PC-3 (cell line): ENCODE measurements at places on chromosomes 16 and 17.

DNA sequence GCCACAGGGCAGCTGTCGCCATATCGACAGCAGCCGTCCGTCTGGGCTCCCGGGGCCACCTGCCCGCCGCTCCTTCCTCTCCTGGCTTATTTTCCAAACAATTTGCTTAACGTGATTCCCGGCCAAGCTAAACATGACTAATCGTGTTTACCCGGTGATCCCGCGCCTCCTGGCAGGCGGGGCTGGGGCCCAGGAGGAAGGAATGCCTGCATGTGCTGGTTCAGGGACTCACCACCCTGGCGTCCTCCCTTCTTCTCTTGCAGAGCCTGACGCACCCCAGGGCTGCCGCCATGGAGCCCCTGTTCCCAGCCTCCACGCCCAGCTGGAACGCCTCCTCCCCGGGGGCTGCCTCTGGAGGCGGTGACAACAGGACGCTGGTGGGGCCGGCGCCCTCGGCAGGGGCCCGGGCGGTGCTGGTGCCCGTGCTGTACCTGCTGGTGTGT lies 6.1 kb downstream of the SSTR5 start:
- H3K27ac ChIP-seq = no peak overlapping the region
- H3K36me3 ChIP-seq = no peaks in the 10 kb centered on the region
- H3K27me3 ChIP-seq = no peaks in the 10 kb centered on the region
- peak overlapping the region; percentile 46; the same call in 1 of the 2 replicates for H3K4me3 ChIP-seq

DNA sequence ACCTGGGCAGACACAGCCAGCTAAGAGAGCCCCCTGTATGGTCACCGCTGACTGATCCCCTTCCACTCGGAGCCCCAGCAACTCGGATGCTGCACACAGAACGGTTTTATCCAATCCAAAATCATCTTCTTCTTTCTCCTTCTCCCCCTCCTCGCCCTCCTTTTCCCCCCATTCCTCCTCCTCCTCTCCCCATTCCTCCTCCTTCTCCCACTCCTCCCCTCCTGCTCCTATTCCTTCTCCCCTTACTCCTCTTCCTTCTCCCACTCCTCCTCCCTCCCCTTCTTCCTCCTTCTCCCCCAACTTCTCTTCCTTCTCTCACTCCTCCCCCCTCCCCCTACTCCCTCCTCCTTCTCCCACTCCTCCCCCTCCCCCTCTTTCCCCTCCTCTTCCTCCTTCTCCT lies 30.4 kb upstream of the MEAK7 start:
- no peaks in the 10 kb centered on the region for H3K27me3 ChIP-seq
- no peaks in the 10 kb centered on the region for H3K4me1 ChIP-seq
- no peak for DNase-seq
- H3K27ac ChIP-seq = no peak overlapping the region
- H3K4me3 ChIP-seq = no peak overlapping the region

- H3K4me1 ChIP-seq = 0 out of 2 replicates have a peak, but pooled peaks cover 3% of the 10 kb centered on the region
- no peaks in the 10 kb centered on the region for H3K27me3 ChIP-seq
- no peak overlapping the region for H3K27ac ChIP-seq
- no peaks in the 10 kb centered on the region for H3K36me3 ChIP-seq
- DNase-seq = peak; percentile 10
Observed at GRCh38 chr17:29835435-29836351, 94.3 kb downstream of the SSH2 start.

GRCh38 chr17:3818786-3819185 lies 17.8 kb upstream of the ITGAE start:
- peaks cover 26% of the 10 kb centered on the region for H3K36me3 ChIP-seq
- H3K4me1 ChIP-seq = 0 out of 2 replicates have a peak, but pooled peaks cover 8% of the 10 kb centered on the region
- H3K27me3 ChIP-seq = no peaks in the 10 kb centered on the region

DNA sequence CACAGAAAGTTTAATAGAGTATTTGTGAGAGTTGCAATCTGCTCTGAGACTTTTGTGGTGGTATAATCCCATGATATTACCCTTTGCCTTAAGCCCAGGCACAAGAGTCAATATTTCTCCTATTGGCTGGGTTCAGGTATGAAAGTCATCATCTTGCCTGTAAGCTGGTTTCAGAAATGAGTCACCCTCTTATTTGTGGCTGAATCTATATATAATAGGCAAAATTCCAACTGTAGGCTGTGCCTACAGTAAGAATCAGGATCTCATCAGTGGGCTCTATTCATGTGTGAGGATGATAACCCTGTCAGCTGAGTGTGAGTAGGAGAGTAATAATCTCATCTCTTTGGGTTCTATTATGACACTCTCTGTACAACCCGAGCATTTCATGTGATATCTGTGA lies 2103.1 kb downstream of the TP53TG3F start:
- no peak overlapping the region for H3K27ac ChIP-seq
- H3K4me1 ChIP-seq = no peaks in the 10 kb centered on the region
- H3K4me3 ChIP-seq = no peak overlapping the region
- H3K27me3 ChIP-seq = no peaks in the 10 kb centered on the region

- H3K27ac ChIP-seq = 0 out of 2 replicates have a peak overlapping the region, but pooled peaks have one; percentile 68
- no peaks in the 10 kb centered on the region for H3K27me3 ChIP-seq
- no peaks in the 10 kb centered on the region for H3K36me3 ChIP-seq
- peak overlapping the region; percentile 80 for H3K4me3 ChIP-seq
- DNase-seq = peak; percentile 72
Observed at GRCh38 chr17:36602924-36603384, 1.6 kb downstream of the MRM1 start.
